Activated CD4-positive, alpha-beta T cell treated with anti-CD3 and anti-CD28 coated beads for 36 hours (primary cell): ENCODE measurements at places on chromosomes 13 and 19. TPM values are rescaled to one million over a fixed set of nuclear protein-coding genes. Genes with fewer than 3 reads are reported as not detected.

DNA sequence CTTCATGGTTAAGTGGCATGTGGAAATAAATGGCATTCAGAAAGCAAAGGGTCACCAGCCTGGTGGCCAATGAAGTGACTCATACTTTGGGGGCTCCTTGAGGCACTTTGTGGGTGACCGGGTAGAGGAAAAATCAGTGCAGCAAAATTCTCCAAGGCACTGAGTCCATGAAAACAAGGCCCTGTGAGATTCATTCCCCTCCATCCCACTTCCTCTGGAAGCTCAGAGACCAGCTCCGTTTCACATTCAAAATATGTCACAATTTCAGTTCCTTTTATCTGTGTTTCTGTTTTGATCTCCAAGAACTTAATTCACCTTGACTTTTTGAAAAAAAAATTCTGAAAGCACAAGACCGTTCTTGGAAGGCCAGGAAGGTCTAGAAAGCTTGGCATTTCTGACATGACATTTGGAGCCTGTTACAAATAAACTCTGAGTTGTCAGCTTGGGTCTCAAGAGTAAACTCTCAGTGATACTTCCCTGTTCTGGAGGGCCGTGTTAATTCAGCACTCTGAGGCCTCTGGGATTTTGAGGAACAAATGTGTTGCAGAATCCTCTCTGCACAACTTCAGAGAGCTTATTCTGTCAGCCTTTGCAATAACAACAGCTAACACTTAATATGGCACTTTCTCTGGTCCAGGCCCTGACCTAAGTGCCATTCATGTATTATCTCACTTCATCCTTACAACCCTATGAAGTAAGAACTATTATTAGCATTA lies 6.8 kb downstream of the CYSLTR2 start:
- DNase-seq, result no peak

GRCh38 chr19:17312189-17313113 lies 3.1 kb downstream of the DDA1 start:
- no peak for DNase-seq

DNA sequence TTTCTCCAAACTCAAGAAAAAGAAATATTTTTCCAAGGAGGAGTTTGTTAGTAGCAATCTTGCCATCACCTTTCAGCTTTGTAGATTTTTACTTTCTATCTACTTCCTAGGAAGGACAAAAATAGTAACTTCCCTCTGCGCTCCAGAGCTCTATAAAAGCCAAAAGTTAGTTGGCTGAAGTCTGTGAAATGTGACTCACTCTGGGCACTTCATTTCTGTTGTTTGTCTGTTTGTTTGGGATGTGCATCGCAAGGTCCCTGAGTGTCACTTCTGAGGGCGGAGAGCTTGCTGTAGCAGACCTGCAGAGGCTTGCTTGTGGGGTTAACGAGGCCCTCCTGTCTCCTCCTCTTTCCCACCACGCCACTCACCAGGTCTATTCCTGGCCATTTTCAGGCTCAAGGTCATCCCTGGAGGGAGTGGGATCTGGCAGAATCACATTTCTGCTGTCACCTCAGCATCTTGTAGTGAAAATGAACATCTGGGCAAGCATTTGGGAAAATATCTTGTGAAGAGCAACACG lies 307.6 kb downstream of the GPC6 start:
- no peak for DNase-seq

The DHDH gene
- total RNA-seq, result 1.4 TPM

DNA sequence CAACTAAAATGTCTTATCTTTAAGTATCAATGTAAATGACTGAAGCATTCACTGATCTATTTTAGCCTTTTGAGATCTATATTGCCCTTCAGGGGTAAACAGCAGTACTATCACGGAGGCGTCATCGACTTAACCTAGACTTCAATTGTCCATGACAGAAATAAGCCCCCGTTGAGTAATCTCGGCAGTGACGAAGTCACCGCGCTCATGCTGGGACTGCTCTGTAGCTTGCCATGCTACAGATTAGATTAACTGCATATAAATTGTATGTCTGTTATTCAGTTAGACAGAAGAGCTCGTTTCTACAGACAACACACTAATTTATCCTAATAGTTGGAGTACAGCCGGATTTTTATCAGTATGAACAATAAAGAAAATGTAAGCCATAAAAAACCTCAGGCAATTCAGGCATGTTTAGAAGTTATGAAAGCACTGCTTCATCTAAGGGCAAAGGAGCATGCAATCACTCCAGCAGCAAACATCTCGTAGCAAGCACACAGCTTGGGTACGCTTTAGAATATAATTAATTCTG lies 56.6 kb downstream of the TUBGCP3 start:
- DNase-seq, result no peak
